ENCODE measurements at places on chromosomes 4 and X. TPM values are rescaled to one million over a fixed set of nuclear protein-coding genes. Genes with fewer than 3 reads are reported as not detected.

GRCh38 chr4:2135083-2135482 lies 76.0 kb downstream of the NAT8L start:
- H3K36me3 ChIP-seq, result no peaks in the 10 kb centered on the region
- no peaks in the 10 kb centered on the region for H3K27me3 ChIP-seq
- no peak for DNase-seq
- no peak overlapping the region for H3K27ac ChIP-seq
- H3K4me1 ChIP-seq, result no peaks in the 10 kb centered on the region

KLHL4 gene
- 27.6 TPM for total RNA-seq

GRCh38 chr4:69936566-69936965 lies 5.7 kb downstream of the CSN1S1 start:
- H3K27me3 ChIP-seq, result no peaks in the 10 kb centered on the region
- DNase-seq, result no peak
- no peaks in the 10 kb centered on the region for H3K4me1 ChIP-seq
- H3K4me3 ChIP-seq, result no peak overlapping the region

GAGE13 gene
- total RNA-seq, result not detected

DNA sequence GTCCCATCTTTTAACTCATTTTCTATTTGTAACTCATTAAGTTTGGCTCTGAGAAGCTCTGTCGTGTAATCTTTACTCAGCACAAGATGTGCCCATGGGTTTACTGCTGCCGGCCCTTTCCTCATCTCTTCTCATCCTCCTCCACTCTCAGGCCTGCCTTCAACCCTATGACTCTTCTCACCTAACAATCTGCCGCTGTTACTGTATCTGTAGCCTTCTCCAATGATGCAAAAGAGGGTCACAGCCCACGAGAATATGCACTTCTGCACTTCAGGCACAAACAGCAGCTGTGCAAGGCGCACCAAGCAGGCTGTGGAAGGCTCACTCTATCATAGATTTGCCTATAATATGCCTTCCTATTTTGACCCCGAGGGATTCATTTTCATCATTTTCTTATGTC lies 546.5 kb upstream of the GALNTL6 start:
- H3K36me3 ChIP-seq, result no peaks in the 10 kb centered on the region
- no peak overlapping the region for H3K27ac ChIP-seq
- H3K4me3 ChIP-seq, result no peak overlapping the region
- no peaks in the 10 kb centered on the region for H3K4me1 ChIP-seq
- no peak for DNase-seq
- H3K27me3 ChIP-seq, result no peaks in the 10 kb centered on the region

VCX3B gene
- total RNA-seq, result not detected

DNA sequence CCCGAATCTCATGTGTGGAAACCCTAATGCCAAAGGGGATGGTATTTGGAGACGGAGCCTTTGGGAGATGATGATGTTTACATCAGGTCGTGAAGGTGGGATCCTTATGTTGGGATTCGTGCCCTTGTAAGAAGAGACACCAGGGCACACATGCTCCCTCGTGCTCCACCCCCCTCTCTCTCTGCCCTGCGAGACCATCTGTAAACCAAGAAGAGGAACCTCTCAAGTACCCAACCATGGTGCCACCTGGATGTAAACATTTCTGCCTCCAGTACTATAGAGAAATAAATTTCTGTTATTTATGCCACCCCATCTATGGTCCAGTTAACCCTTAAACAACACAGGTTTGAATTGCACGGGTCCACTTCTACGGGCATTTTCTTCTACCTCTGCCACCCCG lies 179.4 kb downstream of the DHRSX start:
- no peaks in the 10 kb centered on the region for H3K36me3 ChIP-seq
- no peaks in the 10 kb centered on the region for H3K4me1 ChIP-seq
- no peak for DNase-seq
- H3K27ac ChIP-seq, result no peak overlapping the region

SSX3 gene
- not detected for total RNA-seq
